Fibroblast of skin of back (primary cell): ENCODE measurements at places on chromosomes 6 and 20.

DNA sequence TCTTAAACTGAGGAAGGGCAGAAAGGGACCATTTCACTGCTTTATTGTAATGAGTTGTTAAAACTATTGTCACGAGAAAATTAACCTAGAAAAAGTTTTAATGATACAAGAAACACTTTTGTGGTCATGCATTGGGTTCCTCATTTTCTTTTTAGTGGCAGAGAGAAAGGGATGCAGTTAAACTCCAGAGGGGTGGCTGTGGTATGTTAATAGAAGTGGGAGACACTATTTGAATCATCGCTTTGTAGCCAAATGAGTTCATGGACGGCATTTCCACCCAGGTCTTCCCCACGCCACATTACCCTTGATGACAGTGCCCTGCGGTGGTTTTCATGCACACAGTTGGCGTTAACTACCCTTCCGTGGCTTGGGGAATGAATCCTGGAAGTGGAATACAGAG lies 235.6 kb downstream of the PLCB1 start:
- no peak for DNase-seq

DNA sequence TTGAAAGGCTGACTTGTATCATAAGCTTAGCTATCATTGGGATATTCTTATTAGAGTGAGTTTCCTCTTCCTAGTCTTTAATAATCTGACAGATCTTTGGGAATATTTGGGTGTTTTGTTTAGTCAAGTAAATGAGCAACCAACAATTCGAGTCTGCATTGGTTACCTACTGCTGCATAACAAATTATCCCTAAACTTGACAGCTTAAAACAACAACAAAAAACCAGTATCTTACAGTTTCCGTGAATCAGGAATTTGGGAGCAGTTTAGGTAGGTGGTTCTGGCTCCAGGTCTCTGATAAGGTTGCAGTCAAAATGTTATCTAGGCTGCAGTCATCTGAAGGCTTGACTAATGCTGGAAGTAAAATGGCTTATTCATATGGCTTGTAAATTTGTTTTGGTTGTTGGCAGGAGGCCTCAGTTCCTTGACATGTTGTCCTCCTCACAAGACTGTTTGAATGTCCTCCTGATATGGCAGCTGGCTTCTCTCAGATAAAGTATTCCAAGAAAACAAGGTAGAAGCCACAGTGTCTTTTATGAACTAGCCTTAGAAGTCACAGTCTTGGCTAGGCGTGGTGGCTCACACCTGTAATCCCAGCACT lies 7.2 kb downstream of the GTF3C6 start:
- DNase-seq, result no peak

DNA sequence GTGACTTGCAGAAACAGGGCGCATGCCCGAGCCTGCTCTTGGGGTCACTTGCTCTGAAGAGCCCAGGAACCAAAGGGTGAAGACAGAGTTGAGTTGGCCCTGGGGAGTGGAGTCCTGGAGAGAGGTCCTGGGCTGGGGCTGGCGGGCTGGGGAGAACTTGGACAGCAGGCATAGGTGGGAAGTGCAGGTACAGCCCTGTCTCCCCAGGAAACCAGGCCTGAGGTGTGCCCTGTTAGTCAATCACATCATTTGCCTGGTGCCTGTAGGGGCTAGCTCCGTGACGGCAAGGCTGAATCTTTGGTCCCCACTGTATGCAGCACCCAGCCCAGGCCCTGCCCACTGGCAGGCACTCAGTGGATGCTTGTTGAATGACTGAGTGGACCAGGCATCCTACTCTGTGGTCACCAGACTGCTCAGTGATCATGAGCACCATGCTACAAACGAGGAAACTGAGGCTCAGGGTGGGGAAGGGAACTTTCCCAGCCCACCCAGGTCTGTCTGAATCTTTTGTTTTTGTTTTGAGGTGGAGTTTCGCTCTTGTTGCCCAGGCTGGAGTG lies 15.6 kb upstream of the NOL4L start:
- DNase-seq, result no peak

- DNase-seq, result peak; percentile 40
Observed at GRCh38 chr6:2725999-2726567, 24.6 kb downstream of the MYLK4 start.

GRCh38 chr20:57787990-57788781 lies 78.4 kb upstream of the PMEPA1 start:
- no peak for DNase-seq

DNA sequence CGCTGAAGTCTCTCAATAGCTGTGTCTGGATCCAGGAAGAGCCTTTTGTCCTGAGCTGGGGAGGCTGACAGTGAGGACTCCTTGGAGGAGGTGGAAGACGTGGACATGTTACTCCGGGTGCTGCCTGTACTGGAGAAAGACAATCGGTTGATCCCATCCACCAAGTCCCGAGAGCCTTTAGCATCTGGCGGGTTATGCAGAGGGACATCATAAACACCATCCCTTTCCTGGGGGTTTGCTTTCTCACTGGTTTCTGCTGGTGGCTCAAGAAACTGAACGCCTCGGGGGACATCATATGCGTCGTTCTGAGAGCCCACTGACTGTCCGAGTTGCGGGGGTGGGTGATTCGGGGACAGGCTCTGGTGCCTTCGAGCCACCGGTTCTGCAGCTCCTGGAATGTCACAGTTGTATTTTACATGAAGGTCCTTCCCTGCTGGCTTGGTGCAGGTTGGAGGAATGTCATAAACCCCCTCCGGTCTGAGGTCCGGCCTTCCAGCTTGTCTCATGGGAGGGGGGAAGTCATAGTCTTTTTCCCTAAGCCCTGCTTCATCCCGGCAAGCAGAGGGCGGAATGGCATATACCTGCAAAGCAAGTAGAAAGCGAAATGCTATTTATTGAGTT lies 41.7 kb downstream of the NEDD9 start:
- no peak for DNase-seq

GRCh38 chr20:22723659-22724058 lies 139.3 kb upstream of the FOXA2 start:
- DNase-seq, result peak; percentile 62

GRCh38 chr6:33950472-33950881 lies 146.7 kb upstream of the MLN start:
- no peak for DNase-seq

GRCh38 chr20:44780226-44780625 lies 30.1 kb downstream of the RIMS4 start:
- DNase-seq, result peak; percentile 59

DNA sequence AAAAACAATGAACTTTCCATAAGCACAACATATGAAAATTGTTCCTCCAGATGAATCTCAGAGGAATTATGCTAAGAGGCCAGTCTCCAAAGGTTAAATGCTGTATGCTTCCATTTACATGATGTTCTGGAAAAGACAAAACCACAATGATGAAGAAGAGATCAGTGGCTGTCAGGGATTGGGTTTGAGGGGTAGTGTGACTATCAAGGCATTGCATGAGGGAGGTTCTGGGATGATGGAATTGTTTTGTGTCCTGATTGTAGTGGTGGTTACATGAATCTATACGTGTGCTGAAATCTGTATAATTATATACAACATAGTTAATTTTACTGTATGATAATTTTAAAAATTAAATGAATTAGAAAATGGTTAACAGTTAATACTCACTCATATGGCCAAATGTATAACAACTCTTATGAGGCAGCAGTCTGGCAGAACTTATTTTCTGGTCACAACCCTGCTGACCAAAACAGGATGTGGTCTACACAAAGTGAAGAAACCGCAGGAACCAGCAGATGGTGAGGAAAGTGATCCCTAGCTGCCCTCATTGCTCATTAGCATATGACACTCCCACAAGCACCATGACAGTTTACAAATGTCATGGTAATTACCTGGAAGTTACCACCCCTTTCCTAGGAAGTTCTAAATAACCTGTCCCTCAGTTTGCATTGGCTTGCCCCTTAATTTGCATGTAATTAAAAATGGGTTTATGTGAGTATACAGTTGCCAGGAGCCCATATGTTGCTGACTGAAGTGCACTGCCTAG lies 31.9 kb downstream of the NSFL1C start:
- peak; percentile 62 for DNase-seq

DNA sequence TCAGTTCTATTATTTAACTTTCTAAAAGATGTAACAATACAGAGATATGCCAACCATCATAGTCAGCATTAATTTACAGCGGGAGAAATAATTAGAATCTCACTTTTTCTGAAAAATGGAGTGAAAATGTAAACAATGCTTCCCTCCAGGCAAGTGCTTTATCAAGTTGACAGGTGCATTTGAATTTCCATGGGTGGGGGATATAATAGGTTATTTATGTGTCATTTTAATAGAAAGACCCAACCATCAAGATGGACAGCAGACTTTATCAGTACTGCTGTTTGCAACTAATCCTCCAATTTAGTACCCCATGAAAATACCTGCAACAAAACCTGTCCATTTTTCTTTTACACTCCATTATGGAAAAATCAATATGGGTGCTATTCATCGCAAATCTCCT lies 780.1 kb downstream of the TFAP2A start:
- no peak for DNase-seq

DNA sequence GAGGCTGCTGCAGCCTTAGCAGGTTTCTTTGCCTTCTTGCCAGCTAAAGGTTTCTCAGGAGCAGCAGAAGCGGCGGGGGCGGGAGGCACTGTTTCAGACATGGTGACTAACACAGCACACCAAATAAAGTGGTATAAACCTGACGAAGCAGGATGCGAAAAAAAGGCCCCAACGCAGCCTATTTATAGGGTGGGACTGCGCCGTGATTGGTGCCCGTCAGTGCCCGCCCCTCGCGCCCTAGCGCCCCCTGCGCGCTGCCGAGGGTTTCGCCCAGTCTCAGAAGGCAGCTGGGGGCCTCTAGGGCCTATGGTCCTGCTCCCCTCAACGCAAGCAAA lies 55.0 kb downstream of the TRIM38 start:
- peak; percentile 92 for DNase-seq

DNA sequence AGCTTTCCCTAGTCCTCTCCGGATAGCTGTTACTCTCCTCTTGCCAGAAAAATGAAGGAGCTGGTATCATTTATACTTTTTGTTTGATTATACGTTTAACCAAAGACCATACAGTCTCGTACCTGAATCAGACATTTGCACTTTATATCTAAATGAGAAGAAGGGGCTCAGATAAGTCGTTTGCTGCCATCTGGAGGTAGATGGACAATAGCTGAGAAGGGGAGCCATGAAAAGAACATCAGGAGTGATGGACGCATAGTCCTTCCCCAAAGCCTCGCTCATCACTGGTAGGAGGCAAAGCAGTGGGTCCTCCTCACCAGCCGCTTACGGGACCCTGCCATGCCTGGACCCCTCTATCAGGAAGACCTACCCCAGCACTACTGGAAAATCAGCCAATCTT lies 45.4 kb downstream of the RPF2 start:
- no peak for DNase-seq

GRCh38 chr20:56359212-56360132 lies 698 bp downstream of the FAM210B start:
- DNase-seq, result peak; percentile 63

- DNase-seq, result no peak
Observed at GRCh38 chr6:36925809-36926208, 28.7 kb upstream of the PI16 start.

DNA sequence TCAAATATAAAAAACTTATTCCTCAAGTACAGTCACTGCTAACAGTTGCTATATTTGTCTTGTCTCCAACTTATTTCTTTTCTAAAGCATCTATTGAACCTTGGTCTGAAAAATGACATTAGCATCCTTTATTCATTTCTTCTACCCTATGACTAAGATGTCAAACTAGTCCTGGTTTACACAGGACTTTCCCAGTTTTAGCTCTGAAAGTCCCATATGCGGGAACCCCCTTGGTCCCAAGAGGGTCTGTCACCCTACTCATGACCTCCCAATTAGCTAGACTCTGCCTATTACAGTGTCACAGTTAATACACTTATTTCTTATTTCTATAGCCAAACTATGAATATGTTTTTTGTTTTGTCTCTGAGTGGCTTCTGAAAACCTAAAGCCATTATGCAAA lies 37.1 kb downstream of the PLEKHG1 start:
- DNase-seq, result no peak

- no peak for DNase-seq
Observed at GRCh38 chr20:54848984-54849538, 373.7 kb downstream of the DOK5 start.

DNA sequence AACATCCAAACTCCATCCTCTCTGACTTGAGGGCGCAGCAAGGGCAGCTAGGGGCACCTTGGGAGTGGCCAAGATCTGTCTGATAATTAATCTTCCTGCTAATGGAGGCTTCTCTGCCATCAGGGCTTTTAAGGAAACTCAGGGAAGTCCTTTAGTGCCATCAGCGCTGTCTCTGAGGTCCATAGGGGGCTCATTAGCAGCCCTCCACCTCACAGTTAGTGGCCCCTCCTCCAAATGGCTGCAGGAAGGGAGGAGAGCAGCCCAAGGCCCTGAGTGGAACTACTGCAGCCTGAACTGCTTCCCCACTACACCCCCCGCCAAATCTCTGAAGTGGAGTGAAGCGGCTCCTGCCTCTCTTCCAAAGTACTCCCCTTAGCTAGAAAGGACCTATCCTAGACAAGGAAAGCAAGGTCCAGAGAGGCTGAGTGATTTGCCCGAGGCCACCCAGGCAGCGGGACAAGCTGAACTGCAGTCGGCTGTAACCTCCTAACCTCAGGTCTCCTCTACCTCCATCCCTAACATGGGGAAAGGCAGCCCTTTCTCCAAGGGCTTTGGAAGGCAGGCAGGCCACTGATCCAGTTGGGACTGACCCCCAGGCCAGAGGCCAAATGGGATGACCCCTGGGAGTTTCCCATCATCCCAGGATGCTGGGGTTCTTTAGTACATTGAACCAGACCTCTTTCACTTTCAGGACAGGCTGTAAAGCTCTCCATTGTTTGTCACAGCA lies 39.5 kb upstream of the ZFAND3 start:
- DNase-seq, result no peak

- DNase-seq, result no peak
Observed at GRCh38 chr6:149544646-149545257, 1.1 kb downstream of the PPIL4 start.

- DNase-seq, result no peak
Observed at GRCh38 chr20:59015812-59016711, 3.2 kb upstream of the TUBB1 start.

GRCh38 chr6:37906121-37906520 lies 86.6 kb downstream of the ZFAND3 start:
- peak; percentile 67 for DNase-seq

- peak; percentile 53 for DNase-seq
Observed at GRCh38 chr6:155543166-155543847, 87.7 kb upstream of the NOX3 start.

DNA sequence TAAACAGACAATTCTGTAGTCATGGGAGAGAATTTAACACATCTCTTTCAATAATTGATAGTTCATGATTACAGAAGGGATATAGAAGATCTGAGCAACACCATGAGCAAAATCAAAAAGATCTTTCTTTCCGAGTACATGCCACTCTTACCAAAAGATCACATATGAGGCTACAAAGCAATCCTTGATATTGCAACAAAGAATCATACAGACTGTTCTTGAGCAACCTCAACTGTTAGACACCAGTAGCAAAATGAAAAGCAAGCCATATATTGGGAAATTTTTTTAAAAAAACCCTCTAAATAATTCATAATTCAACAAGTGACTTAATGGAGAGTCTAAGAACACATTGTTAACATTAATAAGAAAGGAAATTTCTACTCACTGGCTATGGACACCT lies 3.6 kb upstream of the CD83 start:
- no peak for DNase-seq

DNA sequence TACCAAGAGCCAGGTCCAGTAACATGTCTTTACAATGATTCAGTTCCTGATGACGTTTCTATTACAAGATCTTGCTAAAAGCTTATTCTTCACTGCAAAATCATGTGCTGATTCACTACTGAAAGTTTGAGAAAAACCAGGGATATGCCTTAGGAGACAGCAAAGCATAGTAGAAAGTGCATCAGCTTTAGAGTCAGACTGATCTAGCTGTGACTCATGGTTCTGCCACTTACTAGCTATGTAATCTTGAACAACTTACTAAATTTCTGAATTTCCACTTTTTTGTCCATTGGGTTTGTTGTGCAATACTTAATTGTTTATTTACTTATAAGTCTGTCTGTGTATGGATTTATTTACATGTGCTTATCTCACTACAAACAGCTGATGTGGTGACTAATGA lies 198.5 kb upstream of the RSPO3 start:
- DNase-seq, result peak; percentile 95
